ENCODE measurements at places on chromosomes 16 and 17.

GRCh38 chr16:83619381-83620150 lies 188.2 kb upstream of the HSBP1 start:
- DNase-seq, result no peak

GRCh38 chr17:77899498-77899897 lies 59.0 kb upstream of the TNRC6C start:
- DNase-seq, result no peak

DNA sequence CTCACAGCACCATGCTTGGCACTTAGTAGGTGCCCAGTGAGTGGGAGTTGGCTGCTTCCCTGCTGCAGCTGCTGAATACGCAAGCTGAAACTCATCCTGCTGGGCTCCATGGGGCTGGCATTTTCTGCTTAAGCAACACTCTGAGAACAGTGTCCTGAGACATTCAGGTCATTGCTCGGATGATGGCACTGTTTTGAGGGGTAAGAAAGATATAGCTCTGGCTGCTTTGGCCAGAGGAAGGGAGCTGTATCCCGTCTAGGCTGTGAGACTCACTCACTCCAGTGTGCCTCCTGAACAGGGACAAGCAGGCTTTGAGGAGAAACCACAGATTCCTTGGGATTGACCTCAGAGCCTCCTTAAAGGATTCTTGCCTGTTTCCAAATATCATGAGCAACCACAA lies 120.5 kb downstream of the CLEC16A start:
- no peak for DNase-seq

DNA sequence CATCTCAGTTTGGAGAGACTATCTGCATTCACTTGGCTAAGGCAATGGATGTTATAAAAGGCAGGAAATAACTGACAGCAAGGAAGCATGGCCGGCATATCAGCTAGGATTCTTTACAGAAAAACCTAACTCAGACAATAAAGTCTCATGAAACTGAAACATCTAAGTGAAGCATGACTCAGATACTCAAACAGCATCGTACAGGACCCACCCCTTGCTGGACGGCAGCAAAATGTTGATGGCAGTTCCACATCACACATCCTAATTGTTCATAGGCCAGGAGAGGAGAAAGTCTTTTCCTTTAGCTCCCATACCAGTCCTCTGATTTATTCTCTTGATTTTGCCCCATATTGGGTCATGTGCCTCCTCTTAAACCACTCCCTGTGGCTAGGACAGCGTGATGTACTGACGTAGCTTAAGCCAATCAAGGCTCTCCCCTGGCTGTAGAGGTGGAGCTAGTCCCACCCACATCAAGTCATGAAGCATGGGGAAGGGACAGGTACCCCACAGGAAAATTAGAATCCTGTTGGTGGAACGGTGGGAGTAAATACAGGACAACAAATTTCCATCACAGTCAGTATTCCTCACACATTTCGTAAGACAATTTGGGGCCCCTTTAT lies 178.9 kb downstream of the IRX3 start:
- DNase-seq, result no peak

- DNase-seq, result no peak
Measured at GRCh38 chr16:78105517-78105916, 6.1 kb downstream of the WWOX start.

DNA sequence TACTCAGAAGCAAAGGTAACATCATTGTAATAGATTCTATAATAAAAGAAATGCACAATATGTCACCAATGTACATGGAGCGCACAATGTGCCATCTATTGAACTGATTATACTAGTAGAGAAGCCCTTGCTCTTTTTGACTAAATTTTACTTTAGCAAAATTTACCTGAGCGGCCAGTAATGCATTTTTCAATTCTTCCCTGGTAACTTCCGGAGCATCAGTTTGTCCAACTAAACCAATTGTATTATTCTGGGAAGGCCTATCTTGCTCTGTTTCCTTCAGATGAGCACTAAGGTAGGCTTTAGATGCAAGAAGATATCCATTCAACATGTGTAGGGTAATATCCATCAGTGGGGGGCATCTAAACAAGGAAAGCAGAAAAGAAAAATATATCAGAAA lies 8.8 kb upstream of the BRIP1 start:
- no peak for DNase-seq

DNA sequence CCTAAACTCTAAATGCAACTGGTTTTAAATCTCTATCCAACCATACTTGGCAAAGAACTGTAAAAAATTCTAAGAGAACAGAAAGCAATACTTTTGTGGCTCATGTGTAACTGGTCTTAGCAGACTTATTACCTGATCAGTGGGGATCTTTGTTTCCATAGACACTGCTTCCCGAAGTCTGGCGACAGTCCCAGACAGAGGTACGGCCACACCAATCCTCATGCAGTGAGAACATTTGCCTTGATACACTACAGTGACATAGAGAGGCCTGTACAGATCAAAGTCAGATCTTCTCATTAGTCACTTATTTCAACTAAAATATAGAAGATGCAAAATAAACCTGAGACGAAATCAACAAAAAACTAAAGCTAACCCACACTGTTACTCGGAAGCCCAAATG lies 43.9 kb downstream of the USP31 start:
- DNase-seq, result no peak

DNA sequence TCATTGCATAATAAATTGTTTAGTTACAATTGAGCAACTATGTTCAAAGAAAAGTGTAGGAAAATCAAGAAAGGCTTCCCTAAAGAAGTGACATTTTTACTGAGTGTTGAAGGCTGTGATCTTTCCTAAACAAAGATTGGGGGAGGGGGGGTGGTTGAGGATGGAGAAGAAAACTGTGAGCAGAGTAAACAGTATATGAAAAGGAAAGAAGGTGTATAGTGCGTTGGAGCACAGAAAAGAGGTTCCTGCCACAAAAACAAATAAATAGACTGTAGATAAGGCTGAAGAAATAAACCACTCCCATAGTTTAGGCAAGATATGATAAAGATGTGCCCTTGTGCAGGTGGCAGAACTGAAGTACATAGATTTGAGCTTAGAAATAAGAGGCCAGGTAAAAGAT lies 8.5 kb downstream of the ABCA10 start:
- no peak for DNase-seq

GRCh38 chr16:2819179-2819938 lies 2.3 kb downstream of the PRSS21 start:
- DNase-seq, result no peak

DNA sequence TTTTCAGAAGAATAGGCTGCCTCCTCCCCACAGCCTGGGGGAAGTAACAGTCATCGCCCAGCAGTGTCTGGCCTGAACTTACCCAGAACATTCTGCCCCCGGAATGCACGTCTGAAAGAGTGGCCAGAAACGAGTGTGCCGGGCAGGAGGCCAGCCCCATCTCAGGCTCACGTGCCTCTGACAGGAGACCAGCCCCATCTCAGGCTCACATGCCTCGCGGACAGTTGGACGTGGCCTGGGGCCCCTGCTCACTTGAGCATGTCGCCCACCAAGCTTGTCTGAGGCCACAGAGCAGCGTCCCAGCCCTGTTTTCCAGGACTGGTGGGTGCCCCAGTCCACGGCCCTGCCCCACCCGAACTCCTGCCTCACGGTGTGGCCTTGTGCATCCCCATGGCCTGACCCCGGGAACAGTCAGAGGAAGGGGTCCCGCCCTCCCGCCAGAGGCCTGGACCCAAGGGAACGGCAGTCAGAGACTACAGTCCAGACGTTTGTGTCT lies 16.3 kb upstream of the CDH15 start:
- DNase-seq, result no peak

DNA sequence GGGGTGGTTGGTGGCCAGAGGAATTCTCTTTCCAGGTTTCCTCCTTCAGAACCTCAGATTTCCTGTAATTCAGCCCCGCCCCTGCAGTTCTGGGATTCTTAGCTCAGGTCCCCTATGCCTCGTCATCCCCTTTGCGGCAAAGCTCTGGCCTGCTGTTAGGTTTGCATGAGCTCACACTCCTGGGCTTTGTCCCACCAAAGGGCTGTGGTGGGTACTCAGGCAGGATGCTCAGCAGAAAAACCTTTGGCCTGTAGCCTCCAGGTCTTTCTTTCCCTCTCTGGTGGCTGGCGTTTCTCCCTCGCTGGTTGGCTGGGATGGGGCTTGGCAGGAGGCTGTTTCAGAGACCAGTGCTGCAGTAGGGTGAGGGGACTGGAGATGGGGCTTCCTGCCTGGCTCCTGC lies 9.6 kb upstream of the PLEKHG4 start:
- no peak for DNase-seq

GRCh38 chr17:68603027-68603426 lies 1.9 kb upstream of the FAM20A start:
- no peak for DNase-seq

GRCh38 chr17:59416184-59416583 lies 84.7 kb downstream of the YPEL2 start:
- no peak for DNase-seq

DNA sequence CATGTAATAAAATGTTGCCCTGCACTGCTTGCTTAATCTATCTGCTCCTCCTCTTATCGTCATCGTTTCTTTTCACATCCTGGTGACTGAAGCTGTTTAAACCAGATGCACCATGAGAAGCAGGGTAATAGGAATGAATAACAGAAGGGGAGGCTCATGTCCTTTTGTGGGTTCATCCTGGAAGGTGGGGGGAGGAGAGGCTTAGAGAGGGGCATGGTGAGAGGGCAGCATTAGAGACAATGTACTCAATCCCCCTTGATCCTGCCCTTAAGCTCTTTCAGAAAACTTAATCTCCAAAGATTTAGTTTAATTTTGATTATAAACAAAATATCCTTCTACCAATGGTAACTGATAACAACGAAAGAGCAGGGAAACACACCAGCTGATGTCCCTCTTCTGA lies 248.5 kb downstream of the CA10 start:
- no peak for DNase-seq

GRCh38 chr16:54268766-54269165 lies 17.8 kb downstream of the IRX3 start:
- no peak for DNase-seq

DNA sequence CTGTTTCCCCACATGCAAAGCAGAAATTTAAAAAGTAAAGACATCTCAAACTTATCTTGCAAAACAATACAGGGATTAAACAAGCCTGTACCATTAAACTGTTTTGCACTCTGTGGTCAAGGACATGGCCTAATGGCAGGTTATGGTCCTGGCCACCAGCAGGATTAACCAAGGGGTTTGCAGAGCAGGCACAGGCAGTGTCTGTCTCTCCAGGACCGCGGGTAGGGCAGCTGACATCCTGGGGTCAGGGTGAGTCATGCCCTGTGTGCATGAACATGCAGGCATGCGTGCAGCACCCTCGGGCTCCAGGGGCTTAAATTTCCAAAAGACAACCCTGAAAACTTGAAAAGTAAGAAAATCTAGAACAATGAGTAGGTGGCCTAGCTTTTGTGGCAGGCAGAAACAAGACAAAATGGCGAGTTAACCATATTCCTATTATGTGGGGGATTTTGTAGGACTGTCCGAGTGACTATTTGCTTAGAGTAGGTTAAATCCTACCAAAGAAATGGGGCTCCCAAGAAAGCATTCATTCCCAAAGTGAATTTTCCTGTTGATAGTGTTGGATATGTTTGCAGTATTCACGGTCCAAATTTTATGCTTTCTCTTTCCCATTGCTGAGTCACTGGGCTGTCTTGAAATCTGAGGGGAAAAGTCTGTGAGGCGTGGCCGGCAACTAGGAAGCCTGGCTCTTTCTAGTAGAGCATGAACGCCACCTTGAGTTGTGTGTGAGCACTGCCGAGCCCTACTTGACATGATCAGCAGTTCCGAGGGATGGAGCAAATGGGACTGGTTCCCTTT lies 158.4 kb upstream of the FAM20A start:
- DNase-seq, result peak; percentile 81

DNA sequence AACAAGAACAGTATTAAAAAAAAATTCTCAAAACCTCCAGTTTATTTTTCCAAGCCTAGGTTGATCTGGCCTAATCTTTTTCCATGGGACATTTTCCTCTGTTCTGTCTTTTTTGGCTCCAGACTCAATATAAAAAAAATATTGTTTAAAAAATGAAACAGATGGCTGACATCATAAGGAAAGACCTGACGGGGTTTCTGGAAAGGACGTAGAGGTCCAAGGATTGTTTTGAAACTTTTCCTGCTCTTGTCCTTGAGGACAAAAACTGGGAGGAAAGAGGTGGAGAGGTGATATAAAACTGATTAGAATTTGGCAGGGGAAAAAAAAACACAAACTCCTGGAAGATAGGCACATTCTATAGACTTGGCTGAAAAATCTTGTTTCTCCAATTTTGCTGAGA lies 211.4 kb upstream of the CDH11 start:
- DNase-seq, result no peak

GRCh38 chr17:40075942-40076498 lies 13.3 kb downstream of the THRA start:
- no peak for DNase-seq

GRCh38 chr17:57338257-57338914 lies 82.1 kb downstream of the MSI2 start:
- no peak for DNase-seq

GRCh38 chr16:89491238-89491869 lies 993 bp upstream of the ANKRD11 start:
- DNase-seq, result no peak

GRCh38 chr16:55605754-55606336 lies 39.4 kb downstream of the CAPNS2 start:
- no peak for DNase-seq

DNA sequence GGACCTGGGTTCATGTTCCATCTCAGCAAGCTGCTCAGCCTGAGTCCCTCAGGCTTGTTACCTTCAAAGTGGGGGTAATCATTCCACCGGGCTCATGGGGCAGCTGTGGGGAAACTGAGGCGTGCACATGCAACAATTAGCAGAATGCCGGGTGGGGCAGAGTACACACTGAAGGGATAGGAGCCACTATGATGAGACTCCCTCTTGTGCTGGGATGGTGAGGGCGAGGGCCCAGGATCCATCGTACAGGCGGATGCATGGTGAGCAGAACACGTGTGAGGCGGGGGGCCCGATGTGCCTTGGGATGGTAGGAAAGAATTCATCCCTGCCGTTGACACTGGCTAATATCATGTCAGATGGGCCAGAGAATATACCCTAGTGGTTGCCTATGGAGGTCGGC lies 25.5 kb upstream of the MAP3K14 start:
- DNase-seq, result no peak

DNA sequence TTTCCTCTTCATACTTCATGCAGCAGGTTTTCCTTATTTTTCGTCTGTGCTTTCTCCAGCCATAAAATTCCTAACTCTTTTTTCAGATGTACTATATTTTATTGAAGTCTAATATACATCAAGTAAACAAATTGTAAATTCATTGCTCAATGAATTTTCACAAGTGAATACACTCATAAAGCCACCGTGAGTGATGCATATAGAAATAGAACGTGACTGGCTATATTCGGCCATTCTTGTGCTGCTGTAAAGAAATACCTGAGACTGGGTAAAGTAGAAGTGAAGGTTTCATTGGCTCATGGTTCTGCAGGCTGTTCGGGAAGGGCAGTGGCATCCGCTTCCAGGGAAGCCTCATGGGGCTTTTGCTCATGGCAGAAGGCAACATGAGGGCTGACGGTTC lies 868.4 kb upstream of the EEF2KMT start:
- no peak for DNase-seq

Data from type B pancreatic cell (in vitro differentiated cells).